ENCODE measurements at places on chromosomes 11 and 22. TPM values are rescaled to one million over a fixed set of nuclear protein-coding genes. Genes with fewer than 3 reads are reported as not detected.

DNA sequence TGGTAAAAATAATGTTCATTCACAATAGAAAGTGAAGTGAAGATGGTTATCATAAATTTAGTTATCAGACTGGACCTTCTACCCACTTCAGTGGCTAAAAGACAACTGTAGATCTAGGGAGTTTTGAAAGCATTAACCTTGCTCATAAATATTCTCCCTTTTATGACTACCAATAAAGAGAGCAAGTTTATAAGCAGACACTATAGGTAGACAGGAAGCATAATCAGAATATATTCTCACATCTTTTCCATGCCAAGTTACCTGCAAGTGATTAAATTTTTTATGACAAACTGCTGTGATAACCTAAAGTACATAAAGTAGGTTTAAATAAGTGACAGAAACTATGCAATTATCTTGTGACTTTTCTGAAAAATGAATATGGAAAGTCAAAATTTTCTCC lies 62.5 kb downstream of the LUZP2 start:
- no peak for DNase-seq

- peak; percentile 21 for DNase-seq
These were observed 298.3 kb downstream of the TBC1D22A start for GRCh38 chr22:47060718-47061117.

- no peak for DNase-seq
These were observed 385 bp upstream of the SCO2 start for GRCh38 chr22:50525858-50526107.

GRCh38 chr11:121681550-121682268 lies 228.9 kb upstream of the SORL1-AS1 start:
- DNase-seq: no peak

DNA sequence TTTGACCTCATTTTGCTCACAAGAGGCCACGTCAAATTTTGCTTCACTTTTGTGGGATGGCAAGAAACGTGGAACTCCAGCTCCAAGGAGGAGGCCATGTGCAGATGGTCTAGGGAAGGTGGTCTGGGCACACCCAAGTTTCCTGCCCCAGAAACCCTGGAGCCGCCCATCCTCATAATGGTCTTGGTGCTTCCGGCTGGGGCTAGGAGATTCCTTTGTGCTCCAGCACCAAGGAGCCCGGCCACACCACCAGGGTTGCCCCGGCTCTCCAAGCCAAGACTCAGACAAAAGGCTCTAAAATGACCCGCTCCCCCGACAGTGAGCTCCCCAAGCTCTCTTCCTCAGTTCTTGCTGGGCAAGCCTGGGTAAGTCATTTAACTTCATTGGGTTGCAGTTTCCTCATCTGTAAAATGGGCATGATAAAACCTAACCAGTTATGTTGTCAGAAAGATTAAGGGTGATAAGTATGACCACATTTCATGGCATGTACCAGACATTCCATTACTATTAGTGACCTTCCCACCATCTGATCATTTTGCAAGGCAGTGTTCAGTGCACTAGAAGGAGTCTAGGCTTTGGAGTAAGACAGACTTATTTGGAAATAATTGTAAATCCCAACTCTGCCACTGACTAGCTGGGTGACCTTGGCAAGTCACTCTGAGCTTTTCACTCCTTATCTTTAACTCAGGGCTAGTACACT lies 23.3 kb downstream of the DKK3 start:
- DNase-seq: no peak

DNA sequence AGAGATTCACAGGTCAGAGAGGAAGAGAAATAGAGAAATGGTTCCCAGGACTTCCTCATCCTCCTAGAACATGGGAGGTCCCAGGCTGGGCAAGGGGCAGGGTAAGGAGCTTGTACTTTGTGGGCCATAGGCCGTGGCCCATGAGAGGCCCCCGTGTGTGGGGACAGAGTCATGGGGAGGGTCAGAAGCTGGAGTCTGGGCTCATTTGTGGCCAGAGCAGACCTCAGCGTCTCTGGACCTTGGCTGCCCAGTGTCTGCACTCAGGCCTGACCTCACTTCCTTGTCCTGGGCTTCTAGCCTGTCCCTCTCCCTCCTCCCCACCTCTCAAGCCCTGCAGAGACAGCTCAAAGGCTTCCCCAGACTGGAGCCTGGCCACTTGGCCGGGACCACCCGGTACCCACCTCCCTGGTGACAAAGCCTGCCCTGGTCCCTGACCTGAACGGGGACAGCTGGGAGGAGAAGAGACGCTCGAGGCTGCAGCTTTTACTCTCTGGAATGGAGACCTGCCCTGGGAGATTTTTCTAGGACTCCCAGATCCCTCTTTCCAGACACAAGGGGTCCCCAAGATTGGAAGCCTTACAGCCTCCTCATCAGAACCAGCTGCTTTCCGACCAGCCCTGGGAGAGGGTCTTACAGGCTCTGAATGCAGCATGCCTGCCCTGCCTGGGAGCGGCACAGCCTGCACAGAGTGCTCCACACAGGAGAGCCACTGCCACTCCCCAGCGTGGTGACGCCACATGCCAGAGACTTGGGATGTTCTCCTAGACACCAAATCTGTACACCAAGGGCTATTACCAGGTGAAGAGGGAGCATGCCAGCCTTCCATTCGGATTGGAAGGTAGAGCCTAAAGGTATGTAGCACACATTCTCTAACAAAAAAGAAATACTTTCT lies 569.0 kb upstream of the B3GAT1 start:
- DNase-seq: no peak

DNA sequence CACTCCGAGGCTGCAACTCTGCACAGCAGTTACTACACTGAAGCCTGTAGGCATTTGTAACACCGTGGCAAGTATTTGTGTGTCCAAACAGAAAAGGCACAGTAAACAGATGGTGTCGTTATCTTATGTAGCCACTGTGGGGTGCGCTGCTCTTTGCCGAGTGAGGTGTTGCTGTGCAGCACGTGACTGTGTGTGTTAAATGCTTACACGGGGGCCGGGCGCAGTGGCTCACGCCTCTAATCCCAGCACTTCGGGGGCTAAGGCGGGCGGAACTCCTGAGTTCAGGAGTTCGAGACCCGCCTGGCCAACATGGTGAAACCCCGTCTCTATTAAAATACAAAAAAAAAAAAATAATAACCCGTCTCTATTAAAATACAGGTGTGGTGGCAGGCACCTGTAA lies 11.5 kb downstream of the ZBED4 start:
- no peak for DNase-seq

GRCh38 chr22:32909581-32910428 lies 108.3 kb downstream of the TIMP3 start:
- DNase-seq: peak; percentile 69

- DNase-seq: no peak
These were observed 625 bp downstream of the EIF3D start for GRCh38 chr22:36528341-36528740.

- no peak for DNase-seq
These were observed 11.3 kb downstream of the LGALS12 start for GRCh38 chr11:63517156-63517555.

- DNase-seq: no peak
These were observed 17.0 kb downstream of the HTR3A start for GRCh38 chr11:113991718-113992458.

DNA sequence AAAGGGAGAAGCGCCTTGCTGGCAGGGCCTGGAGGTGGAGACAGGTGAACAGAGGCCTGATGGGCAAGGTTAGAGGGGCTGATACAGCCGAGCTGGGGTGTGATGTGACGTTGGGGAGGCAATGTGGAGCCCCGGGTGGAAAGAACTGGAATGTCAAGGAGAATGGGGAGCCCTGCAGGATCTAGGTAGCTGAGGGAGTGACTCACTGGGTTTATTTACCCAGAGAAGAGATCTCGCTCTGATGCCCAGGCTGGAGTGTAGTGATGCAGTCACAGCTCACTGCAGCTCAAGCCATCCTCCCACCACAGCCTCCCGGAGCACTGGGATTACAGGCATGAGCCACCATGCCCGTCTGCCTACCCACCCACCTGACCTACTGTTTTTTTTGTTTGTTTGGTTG lies 1.9 kb upstream of the CYB5R3 start:
- no peak for DNase-seq

DNA sequence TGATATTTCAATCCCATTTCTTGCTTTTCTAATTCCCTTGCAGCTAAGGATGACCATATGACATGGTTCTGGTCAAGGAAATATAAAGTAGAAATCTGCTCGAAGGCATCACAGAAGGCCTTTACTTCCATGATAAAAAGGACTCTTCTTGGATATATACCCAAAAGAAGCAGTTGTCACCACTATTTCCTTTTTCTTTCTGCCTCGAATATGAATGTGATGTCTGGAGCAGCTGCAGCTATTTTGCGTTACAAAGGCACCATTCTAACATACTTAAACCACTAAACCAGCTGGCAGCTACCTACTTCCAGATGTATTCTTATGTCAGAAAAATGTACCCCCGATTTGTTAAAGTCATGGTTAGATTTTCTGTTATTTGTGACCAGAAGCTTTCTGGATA lies 18.9 kb downstream of the EXPH5 start:
- no peak for DNase-seq

Gene RABL2B
- total RNA-seq: 11.0 TPM

Gene OR5W2
- not detected for total RNA-seq

Gene F2
- total RNA-seq: 0.19 TPM

Gene C11orf16
- not detected for total RNA-seq

Gene BRSK2
- 2.3 TPM for total RNA-seq

Gene NOX4
- 7.6 TPM for total RNA-seq

Gene ZBTB44
- 47.0 TPM for total RNA-seq

Gene MYO18B
- 74.5 TPM for total RNA-seq

Gene TMEM86A
- total RNA-seq: 4.8 TPM

Measured in right cardiac atrium (tissue), 5 donors.